Activated CD4-positive, alpha-beta T cell treated with anti-CD3 and anti-CD28 coated beads for 4 hours (primary cell): ENCODE measurements at places on chromosomes 12 and 14.

- DNase-seq, result no peak
Observed at GRCh38 chr12:131002216-131002631, 48.5 kb downstream of the ADGRD1 start.

GRCh38 chr12:89797436-89797835 is 88.8 kb upstream of the ATP2B1 start:
- no peak for DNase-seq

DNA sequence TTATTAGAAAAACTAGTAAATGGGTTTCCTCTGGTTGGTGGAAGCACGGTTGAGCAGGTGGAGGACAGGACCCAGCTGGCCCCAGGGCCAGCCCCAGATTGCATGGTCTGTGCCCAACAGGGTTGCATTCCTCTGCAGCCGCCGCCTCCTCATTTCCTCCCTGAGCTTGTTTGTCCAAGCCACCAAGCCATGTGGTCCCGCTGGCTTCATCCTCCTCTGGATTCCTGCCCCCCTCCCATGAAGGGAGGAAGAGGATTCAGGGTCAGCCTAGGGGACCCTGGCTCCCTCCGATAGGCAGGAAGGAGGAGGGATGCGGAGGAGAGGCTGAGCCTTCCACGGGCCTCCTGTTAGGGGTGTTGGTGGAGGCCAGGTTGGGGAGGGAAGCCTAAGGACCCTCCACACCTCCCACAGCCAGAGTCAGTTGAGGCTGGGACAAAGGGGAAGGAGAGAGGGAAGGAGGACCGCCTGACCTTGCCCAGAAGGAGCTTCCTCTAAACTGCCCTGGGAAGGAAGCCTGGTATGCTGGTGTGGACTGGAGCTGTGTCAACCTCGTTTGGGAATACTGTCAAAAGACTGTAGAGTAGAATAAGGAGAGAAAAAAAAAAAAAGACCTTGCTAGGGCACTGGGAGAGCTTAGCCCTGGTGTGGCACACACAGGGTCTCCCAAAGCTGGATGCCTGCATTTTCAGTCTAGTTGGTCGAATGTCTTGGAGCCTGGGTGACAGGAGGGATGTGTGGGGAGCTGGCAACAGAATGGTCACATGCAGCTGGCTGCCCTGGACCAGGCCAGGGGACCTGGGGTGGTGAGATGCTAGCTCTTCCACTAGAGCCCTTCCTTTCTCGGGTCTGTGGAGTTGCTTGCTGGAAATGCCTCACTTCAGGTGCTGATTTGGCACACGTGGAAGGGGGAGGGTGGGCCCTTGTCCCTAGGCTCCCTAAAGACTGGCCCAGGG is 42.4 kb downstream of the PLEKHG3 start:
- DNase-seq, result no peak

GRCh38 chr12:87756721-87757120 is 272.5 kb downstream of the C12orf50 start:
- no peak for DNase-seq

DNA sequence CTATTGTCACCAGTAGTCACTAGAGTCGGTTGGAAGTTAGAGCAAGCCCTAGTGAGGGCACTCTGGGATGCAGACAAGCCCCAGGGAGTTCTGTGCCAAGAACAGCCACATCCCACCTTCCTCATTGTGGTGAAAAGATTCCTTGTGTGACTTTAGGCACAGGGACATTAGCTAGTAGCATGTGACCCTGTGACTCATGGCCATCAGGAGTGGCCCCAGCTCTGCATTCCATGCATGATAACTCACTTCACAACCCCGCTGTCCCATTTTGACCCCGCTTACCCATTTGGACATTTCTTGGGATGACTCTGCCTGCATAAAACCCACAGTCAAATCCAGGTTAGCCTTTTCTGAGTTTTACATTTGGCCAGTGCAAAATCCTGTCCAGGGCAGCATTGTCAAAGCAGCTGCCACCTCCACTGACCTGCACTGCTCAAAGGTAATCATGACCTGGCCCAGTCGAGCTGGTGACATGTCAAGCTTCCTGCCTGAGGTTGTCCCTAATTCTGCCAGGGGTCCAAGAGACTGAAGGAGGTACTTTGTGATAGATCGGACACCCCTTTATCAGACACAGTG is 430.5 kb downstream of the DPF3 start:
- DNase-seq, result no peak

DNA sequence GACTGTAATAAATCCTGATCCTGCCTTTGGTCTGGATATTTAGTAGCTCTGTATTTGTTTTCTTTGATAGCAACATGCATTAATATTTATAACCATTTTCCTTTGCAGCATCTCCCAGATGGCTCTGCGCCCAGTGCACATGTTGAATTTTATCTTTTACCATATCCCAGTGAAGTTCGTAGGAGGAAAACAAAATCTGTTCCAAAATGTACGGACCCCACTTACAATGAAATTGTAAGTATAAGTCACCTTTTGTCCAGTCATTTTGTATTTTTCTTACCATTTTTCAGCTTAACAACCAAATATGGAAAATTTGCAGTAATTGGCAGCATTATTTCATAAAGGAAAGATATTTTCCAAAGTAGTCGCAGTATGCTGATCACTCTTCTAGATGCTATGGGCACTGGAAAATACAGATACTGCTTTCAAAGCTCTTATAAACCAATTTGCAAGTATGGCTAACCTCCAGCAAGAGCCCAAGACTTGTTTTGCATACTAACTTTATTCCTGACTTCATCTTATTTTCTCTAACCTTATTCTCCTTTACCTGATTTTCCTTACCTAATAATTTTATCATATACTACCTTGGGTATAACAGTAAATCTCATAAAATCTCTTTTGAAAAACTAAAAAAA is 97.4 kb downstream of the PLCZ1 start:
- no peak for DNase-seq

DNA sequence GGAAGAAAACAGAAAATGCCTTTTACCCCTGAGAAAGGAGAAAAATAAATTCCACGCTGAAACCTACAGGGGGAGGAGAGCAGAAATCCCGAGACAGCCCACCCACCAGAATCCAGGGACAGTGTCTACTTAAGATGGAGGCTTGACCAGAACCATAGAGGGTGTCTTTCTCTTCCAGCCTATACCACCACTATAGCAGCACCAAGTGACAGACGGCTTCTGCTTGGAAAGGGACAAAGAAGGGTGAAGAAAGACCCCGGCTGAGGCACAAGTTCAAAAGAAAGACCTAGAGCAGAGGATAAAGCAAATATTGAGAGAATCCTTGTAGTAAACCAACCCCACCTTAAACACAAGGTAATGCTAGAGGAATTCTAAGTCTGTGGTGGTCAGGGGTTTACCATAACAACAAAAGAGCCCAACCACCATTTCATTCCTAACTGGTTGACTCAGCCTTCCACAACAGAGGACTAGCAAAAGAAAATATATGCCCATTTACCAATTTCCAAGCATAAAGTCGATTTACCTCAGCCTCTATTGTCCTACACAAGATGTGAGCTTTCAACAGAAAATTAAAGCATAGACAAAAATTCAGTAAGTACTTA is 105.3 kb upstream of the FOXG1 start:
- DNase-seq, result no peak

GRCh38 chr14:48023881-48024280 is 348.5 kb upstream of the MDGA2 start:
- no peak for DNase-seq

DNA sequence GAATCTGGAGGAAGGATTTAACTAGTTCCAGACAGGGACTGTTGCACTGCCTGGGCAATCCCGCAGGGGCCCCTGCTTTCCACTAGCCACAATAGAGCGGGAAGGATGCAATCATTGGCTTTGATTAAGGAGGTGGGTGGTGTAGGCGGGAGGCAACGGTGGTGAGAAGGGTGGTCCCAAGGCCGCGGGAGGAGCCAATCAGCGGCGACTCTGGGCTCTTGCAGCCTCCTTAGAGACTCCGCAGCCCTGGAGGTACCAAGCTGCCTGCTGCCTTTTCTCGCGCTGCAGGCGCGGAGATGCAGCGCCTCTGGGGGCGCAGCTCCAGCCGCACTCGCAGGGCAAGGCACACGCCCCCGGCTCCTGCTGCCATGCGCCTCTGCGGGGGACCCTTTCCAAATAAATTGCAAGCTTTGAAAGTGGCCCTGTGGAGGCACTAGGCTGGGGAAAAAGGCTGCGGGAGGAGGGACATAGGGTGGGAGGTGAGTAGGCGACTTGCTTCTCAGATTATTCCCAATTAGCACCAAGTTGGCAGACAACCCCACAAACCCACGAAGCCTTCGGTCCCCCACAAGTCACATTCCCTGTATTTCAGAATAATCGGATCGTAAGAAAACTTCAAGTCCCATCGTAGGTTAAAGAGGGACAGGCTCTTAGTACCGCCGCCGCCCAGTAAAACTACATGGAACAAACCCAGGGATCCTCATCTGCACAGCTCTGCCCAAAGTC is 858 bp upstream of the KCNA1 start:
- no peak for DNase-seq

DNA sequence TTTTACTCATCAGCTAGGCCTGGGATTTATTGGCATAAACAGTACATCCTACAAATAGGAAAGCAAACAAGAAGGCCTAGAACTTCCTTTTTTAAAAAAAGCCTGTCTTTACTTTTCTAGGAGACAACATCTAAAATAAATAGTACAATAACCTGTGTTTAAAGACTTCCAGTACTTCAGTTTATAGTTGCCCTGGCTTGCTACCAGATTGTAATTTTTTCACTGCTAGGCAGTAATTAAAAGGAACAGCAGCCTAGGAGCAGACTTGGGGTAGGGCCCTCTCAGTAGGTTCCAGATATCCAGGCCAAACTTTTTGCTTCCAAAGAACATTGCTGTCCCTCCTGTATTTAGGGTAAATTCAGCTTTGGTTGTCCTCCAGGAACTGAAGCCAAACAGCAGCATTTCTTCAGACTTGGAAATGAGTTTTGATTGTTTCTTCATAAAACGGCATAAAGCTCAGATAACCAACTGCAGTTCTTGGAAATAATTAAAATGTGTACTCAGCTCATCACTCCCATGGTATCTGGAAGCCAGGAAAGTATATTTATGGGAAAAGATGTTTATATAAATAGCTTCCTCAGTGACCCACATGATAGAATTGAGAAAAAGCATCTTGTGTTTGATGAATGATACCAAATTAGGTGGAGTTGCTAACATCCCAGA is 61.7 kb downstream of the PPP1R36 start:
- DNase-seq, result no peak

DNA sequence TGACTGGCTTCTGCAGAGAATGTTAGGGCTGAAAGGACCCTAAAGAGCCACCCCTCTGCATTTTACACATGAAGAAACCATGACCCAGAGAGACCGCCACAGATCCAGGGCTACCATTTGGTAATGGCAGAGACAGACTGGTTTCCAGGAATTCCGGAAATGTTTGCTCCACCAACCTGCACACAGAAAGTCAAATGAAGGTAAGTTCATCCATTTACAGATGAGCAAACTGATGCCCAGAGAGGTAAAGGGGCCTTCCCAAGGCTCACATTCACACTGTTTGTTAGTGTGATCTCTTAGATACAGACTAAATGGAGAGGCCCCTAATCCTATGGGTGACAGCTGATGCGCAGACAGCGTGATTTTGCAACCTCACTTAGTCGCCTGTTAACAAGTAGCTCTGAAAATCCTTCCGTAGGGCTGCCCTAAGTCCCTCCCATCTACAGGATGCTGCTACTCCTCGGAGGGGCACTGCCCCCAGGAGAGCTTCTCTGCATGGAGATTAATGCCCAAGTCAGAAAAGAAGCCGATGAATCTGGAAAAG is 33.8 kb downstream of the ZFP36L1 start:
- no peak for DNase-seq

DNA sequence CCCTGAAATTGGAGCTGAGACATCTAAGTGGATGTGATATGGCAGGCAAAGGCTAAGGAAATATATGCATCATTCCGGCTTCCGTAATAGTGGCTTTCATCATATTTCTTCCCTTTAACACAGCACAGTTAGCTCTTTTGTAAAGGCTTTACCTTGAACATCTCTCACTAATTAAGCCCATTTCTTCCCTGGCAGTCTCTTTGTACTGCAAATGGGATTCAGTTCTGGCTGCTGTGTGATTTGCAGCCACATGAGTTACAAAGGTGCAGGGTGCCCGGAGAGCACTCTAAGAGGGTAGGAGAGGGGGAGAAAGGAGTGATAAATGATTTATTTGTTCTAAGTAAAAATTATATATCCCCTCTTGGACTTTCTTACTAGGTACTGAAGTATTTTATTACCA is 232.1 kb upstream of the CCDC196 start:
- no peak for DNase-seq

- DNase-seq, result no peak
Observed at GRCh38 chr14:57854571-57854970, 11.3 kb downstream of the SLC35F4 start.

- no peak for DNase-seq
Observed at GRCh38 chr12:109782326-109782703, 50.9 kb downstream of the TRPV4 start.

- DNase-seq, result no peak
Observed at GRCh38 chr14:26379951-26380350, 217.9 kb downstream of the NOVA1 start.

DNA sequence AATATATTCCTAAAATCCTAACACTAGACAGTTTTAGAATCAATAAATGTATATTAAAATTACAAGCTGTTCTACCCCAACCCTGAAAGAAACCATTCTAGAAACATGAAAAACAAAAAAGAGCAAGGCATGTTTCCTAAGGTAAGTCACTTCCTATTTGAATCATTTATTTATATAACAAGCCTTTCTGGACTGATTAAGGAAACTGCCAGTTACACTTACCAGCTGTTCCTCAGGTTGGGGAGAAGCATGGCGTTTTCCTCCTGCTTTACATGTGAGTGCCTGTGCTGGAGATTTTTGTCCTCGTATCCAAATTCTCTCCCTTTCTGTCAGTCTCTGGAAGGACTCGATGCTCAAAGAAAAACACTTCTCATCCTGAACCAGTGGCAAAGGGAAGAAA is 183.3 kb downstream of the EFCAB11 start:
- DNase-seq, result no peak

- no peak for DNase-seq
Observed at GRCh38 chr12:52058631-52059361, 7.6 kb downstream of the NR4A1 start.

- DNase-seq, result no peak
Observed at GRCh38 chr12:14514154-14514842, 53.4 kb downstream of the PLBD1 start.

GRCh38 chr14:34582117-34582680 is 42.7 kb upstream of the EAPP start:
- no peak for DNase-seq

DNA sequence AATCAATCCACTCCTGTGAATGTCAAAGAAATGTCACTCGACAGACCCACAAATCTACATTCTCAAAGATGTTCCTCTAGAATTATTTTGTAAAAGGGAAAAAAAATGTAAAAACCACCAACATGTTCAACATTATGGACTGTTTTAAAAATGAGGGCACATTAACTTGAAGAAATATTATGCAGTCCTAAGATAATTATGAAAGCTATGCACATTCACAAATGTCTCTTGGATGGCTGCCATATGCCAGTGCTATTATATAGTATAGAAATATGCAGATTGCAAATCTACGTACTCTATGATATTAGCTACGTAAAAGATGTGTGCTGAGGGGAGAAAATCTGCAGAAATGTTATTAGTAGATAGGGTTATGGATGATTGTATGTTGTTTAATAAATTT is 334.2 kb downstream of the BMP4 start:
- no peak for DNase-seq

GRCh38 chr12:67453191-67453590 is 184.0 kb downstream of the CAND1 start:
- no peak for DNase-seq
